ENCODE measurements at places on chromosomes 2 and 18.

DNA sequence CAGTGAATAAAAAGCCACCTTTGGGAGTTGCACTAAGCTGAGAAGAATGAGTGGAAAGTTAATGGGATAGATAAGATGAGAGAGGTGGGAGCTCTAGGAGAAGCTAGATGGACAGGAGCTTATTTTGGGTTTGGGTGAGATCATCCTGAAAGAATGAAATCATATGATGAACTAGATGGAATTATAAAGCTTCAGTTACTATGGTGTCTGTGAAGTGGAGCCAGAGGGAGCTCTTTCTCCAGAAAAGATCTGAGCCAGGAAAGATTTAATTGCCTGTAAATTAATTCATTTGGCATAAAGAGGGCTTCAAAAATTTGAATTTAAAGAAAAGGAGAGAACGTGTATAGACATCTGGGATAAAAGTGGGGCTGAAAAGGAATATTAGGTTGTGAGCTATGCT, 10.3 kb downstream of the DNAH6 start:
- no peak for DNase-seq

GRCh38 chr2:6828299-6828584, 37.5 kb downstream of the CMPK2 start:
- no peak for DNase-seq

DNA sequence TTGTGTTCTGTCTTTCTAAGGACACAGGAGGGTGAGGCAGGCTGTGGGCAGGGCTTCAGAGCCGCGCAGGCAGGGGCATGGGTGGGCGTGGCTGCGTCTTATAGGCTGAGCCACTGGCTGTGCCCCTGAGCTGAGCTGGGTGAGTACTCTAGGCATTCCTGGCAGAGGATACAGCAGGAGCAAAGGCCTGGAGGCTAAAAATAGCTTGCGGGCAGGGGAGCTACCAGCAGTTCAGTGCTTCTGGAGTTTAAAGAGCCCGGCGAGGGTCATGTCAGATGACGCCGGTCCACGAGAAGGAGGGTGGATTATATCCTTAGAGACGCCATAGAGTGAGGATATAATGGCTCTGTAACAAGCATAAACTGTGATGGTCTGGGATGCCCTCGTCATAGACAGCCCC, 31.5 kb upstream of the PDIA6 start:
- DNase-seq: peak; percentile 82

DNA sequence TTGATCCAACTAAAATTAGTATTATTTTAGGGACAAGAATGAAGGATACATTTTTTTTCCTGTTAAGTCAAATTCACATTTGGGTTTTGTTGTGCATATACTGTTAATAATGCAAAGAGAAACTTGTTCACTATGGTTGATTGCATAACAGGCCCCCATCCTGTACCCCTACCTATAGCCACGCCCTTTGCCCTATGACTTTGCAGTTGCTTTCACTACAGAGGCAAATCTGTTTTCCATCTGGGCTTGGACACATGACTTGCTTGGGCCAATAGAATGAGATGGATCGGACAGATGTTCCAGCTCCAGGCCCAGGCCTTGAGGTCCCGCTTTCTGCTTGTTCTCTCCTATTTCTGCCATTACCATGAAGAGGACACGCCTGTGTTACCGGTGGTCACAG, 278.5 kb upstream of the HNRNPA3 start:
- DNase-seq: no peak

DNA sequence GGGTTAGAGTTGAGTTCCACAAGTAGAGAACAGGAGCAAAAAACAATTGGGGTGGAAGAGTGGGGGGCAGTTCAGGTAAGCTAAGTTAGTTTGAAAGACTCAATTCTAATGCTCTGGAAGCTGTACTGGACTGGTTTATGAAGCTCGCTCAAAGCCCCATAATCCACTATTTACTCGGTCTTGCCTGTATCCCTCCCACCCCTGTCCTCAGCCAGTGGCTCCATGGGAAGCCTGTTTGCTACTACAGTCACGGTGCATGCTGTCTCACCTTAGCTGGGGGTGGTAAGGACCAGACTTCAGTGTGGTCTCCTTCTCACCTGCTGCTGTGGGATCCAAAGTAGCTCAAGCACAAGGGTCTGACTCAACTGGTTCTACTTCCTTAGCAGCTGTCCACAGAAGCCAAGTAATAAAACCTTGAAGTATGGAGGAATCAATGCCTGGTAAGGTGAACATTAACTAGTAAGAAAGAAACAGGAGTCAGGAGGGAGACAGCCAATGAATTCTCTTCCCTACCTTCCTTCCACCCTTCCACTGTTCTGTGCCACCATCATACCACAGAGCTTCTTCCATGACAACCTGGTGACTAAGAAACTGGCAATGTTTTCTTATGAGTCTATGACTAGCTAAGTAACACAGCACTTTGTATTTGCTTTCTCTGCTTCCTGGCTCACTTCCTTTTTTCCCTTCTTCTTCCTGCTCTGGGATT, 230.8 kb downstream of the SRBD1 start:
- DNase-seq: no peak

GRCh38 chr2:130819608-130820278, 17.0 kb upstream of the ARHGEF4 start:
- DNase-seq: peak; percentile 31

- no peak for DNase-seq
Measured at GRCh38 chr2:95345081-95345562, 48.0 kb downstream of the KCNIP3 start.

- no peak for DNase-seq
Measured at GRCh38 chr18:70622622-70623419, 334.0 kb downstream of the SOCS6 start.

All from NCI-H510A (cell line).